ENCODE measurements at places on chromosomes 2 and 18. TPM values are rescaled to one million over a fixed set of nuclear protein-coding genes. Genes with fewer than 3 reads are reported as not detected.

The CNRIP1 gene
- 7.3 TPM for total RNA-seq

The FAP gene
- not detected for total RNA-seq

The TNP1 gene
- total RNA-seq = not detected

The RGPD3 gene
- 0.05 TPM for total RNA-seq

The GKN2 gene
- total RNA-seq = 1.6 TPM

The SRSF7 gene
- 76.1 TPM for total RNA-seq

The KCNJ13 gene
- not detected for total RNA-seq

The DNAH7 gene
- 0.20 TPM for total RNA-seq

The CDH2 gene
- total RNA-seq = 0.77 TPM

The SAG gene
- not detected for total RNA-seq

The SLC25A12 gene
- total RNA-seq = 25.0 TPM

The ASB3 gene
- total RNA-seq = 16.3 TPM

Data from NCI-H460 (cell line).